ENCODE measurements at places on chromosomes 7 and 10.

GRCh38 chr7:65892835-65893234 lies 20.0 kb downstream of the VKORC1L1 start:
- H3K27ac ChIP-seq, result peak overlapping the region; percentile 36
- no peak overlapping the region for H3K4me3 ChIP-seq
- peaks cover 19% of the 10 kb centered on the region for H3K36me3 ChIP-seq
- H3K27me3 ChIP-seq, result no peaks in the 10 kb centered on the region
- H3K4me1 ChIP-seq, result 0 out of 2 replicates have a peak, but pooled peaks cover 2% of the 10 kb centered on the region

DNA sequence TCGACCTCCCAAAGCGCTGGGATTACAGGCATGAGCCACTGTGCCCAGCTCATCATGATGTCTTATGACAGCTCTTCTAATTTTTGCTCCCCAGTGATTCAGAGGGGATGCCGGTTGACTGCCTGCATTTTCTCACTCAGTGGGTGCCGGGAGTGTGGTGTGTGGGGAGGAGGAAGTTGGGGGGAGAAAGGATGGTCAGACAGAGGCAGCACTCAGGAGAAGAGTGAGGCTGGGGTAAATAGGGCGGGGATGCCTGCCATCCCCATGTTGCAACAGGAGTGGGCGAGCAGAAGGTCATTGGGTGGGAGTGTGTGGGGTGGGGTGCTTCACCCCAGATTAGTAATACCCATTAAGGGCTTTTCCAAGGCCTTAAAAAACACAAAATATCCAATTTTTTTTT lies 3.5 kb upstream of the CCL24 start:
- peaks cover 6% of the 10 kb centered on the region for H3K27me3 ChIP-seq
- no peak overlapping the region for H3K4me3 ChIP-seq
- no peak overlapping the region for H3K27ac ChIP-seq
- DNase-seq, result no peak
- no peaks in the 10 kb centered on the region for H3K36me3 ChIP-seq

DNA sequence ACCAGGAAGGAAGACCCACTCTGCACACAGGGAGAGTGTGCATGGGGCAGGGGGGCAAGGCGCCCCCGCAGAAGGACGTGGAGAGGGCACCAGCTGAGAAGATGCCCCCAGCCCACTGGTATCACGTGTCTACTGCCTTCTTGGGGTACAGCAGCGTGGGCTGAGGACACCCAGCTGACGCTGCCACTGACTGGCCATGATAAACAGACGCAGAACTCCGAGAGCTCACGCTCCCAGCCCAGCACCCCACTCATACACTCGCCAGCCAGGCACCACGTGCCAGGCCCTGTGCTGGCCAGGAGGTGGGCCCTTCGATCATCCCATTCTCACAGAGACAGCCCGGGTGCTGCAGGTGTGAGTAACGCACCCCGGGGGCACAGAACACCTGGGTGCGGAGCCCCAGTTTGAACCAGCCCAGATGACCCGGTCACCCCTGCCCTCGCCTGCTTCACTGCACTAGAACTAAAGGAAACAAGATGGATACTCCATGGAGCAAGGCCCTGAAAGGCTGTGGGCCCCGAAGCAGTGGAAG lies 199.8 kb downstream of the MAD1L1 start:
- H3K36me3 ChIP-seq, result peaks cover 6% of the 10 kb centered on the region
- no peak overlapping the region for H3K4me3 ChIP-seq
- peak; percentile 8 for DNase-seq

- peaks cover 10% of the 10 kb centered on the region for H3K27me3 ChIP-seq
- no peak overlapping the region for H3K27ac ChIP-seq
Observed at GRCh38 chr10:79562135-79562756, 2.0 kb upstream of the SFTPA2 start.

DNA sequence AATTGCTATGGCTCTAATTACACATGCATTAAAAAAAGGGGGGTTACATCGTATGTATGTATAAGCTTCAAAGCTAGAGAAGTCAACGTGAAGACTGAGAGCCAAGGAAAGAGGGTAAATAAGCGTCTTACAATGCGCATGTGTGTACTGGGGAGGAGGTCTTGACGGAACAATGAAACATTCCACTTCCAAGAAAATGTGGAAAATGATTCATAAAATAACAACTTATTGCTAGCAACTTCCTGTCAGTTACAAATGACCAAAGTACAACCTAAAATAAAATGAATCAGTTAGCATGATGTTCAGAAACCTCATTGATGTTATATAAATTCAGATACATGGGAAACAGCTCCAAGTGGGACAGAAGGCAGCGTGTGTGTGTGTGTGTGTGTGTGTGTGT lies 104.1 kb upstream of the RHEB start:
- H3K27me3 ChIP-seq, result peaks cover under 1% of the 10 kb centered on the region
- H3K4me3 ChIP-seq, result no peak overlapping the region
- peaks cover 36% of the 10 kb centered on the region for H3K4me1 ChIP-seq
- no peak for DNase-seq
- H3K36me3 ChIP-seq, result peaks cover 2% of the 10 kb centered on the region

- H3K4me1 ChIP-seq, result peaks cover 21% of the 10 kb centered on the region
- no peaks in the 10 kb centered on the region for H3K27me3 ChIP-seq
- no peak for DNase-seq
- peaks cover 6% of the 10 kb centered on the region for H3K36me3 ChIP-seq
- H3K4me3 ChIP-seq, result no peak overlapping the region
Observed at GRCh38 chr7:114988755-114989375, 67.0 kb downstream of the MDFIC start.

DNA sequence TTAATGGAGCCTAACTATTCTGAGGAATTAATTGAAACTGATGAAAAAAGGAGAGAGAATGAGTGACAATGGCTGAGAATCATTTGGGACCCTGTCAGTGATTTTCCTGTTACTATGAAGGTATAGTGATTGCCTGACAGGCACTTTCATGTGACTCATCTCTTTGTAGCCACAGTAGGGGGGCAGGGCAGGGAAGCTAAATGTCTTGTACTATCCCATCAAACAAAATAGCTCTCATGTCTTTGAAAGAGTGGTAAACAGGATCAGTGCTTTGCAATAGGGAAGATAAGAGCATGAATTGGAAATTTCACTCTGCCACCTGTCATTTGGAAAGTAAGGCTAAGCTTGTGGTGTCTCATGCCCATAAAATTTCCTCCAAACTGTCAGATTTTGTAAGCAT lies 94.5 kb upstream of the GSDME start:
- H3K4me3 ChIP-seq, result no peak overlapping the region
- no peak overlapping the region for H3K27ac ChIP-seq
- no peaks in the 10 kb centered on the region for H3K27me3 ChIP-seq
- H3K4me1 ChIP-seq, result peaks cover 26% of the 10 kb centered on the region
- no peak for DNase-seq

DNA sequence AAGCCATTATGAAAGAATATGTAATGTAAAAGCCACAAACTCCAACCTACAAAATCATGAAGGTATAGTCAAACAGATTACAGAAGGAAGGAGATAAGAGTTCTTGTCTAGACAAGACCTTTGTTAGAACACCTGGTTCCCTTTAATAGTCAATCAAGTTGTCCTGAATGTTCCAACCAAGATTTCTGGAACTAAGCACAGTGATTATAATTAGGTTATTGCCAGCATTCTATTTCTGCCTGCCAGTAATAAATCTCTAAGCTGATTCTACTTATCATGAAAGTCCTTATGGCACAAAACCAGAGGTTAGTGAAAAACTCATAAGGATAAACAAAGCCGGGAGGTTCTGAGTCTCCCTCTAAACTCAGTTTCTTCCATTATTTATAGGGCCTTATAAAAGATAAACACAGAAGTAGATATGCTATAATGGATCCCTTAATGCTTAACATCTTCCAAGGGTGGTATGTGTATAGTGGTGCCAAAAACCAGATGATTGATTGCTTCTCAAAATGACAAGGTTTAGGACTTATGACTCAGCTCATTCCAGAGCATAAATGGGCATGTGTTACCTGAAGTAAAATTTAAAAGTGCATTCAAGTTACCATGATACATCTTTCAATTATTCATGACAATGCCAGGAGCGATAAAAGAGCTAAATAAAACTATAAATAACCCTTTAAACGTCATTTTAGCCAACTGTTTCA lies 237.2 kb downstream of the CSTF2T start:
- DNase-seq, result no peak
- H3K27ac ChIP-seq, result no peak overlapping the region
- no peaks in the 10 kb centered on the region for H3K27me3 ChIP-seq
- no peaks in the 10 kb centered on the region for H3K4me1 ChIP-seq
- H3K36me3 ChIP-seq, result no peaks in the 10 kb centered on the region

- H3K4me1 ChIP-seq, result 0 out of 2 replicates have a peak, but pooled peaks cover 8% of the 10 kb centered on the region
- no peak overlapping the region for H3K27ac ChIP-seq
- DNase-seq, result no peak
- no peak overlapping the region for H3K4me3 ChIP-seq
- H3K36me3 ChIP-seq, result no peaks in the 10 kb centered on the region
Observed at GRCh38 chr7:155439311-155440017, 18.5 kb upstream of the EN2 start.

DNA sequence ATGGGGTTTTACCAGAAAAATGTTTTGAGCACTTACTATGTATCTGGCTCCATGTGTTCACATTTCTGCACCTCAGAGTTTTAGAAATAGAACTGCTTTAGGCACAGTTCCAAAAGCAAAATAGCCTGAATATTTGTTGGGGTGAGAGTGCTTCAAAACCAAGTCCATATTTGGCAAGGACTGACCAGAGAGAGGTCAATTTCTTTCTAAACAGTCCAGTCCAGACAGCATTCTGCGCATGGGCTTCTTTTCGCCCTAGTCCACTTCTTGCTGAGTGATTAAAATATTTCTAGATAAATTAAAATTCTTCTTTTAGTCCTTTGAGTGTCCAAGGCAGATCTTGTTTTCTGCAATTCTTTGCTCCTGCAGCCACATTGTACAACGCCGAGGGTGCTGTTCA lies 427.0 kb downstream of the PHTF2 start:
- DNase-seq, result no peak
- peaks cover 3% of the 10 kb centered on the region for H3K4me1 ChIP-seq
- no peaks in the 10 kb centered on the region for H3K27me3 ChIP-seq
- no peak overlapping the region for H3K4me3 ChIP-seq
- H3K27ac ChIP-seq, result no peak overlapping the region

DNA sequence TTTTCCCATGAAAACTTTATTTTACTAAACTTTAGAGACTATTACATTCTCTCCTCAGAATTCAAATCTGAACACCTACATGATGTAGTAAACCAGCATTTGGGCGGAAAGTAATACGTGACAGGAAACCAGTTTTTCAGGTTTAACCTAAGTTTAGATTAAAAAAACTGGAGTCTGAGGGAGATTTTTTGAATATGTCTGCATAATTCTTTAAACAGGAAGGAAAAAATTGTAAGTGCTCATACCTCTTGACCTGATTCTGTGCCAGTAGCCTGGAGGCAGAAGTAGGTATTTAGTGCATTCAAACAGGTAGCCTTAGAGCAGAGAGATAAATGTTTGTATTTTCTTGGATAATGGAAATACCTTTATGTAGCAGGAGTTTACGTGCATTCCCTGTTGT lies 224.3 kb downstream of the MDFIC start:
- H3K36me3 ChIP-seq, result no peaks in the 10 kb centered on the region
- H3K27me3 ChIP-seq, result no peaks in the 10 kb centered on the region
- no peak overlapping the region for H3K4me3 ChIP-seq
